ENCODE measurements at places on chromosomes 4 and X. TPM values are rescaled to one million over a fixed set of nuclear protein-coding genes. Genes with fewer than 3 reads are reported as not detected.

Gene SULT1B1
- total RNA-seq = 0.88 TPM

Gene NUDT10
- 1.3 TPM for total RNA-seq

- no peak for DNase-seq
These were observed 512.3 kb downstream of the CFAP47 start for GRCh38 chrX:36431819-36432218.

DNA sequence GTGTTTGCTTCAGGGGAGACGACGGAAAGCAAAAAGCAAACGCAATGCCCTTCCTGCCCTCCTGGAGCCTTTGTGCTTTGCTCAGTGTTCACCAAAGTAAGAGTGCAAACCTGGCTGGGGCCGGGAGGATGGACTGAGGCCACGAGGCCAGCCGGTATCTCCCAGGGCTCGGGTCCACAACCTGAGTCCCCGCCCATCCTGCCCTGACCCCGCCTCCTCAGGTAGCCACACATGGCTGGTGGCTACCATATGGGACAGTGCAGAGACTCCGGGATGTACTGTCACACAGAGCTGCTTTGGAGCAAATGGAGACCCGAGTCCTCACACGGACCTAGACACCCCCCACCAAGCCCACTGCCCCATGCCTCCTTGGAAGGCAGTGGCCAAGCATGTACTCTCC, 4.8 kb downstream of the ATP2B3 start:
- DNase-seq = no peak
